ENCODE measurements at places on chromosomes 3 and 15. TPM values are rescaled to one million over a fixed set of nuclear protein-coding genes. Genes with fewer than 3 reads are reported as not detected.

CNTN4 gene
- polyA plus RNA-seq, result 17.4 TPM

OSBPL10 gene
- polyA plus RNA-seq, result 18.2 TPM

ZBBX gene
- 0.16 TPM for polyA plus RNA-seq

POC1A gene
- 3.7 TPM for polyA plus RNA-seq

ARGFX gene
- not detected for polyA plus RNA-seq

PLIN1 gene
- 2.6 TPM for polyA plus RNA-seq

UBAP1L gene
- polyA plus RNA-seq, result 2.5 TPM

KLHL24 gene
- polyA plus RNA-seq, result 29.6 TPM

PAQR9 gene
- polyA plus RNA-seq, result 3.8 TPM

LRRC31 gene
- 1.4 TPM for polyA plus RNA-seq

AMOTL2 gene
- 63.9 TPM for polyA plus RNA-seq

GOLGA6L10 gene
- polyA plus RNA-seq, result 0.65 TPM

ATP2B2 gene
- 0.75 TPM for polyA plus RNA-seq

RASGRF1 gene
- polyA plus RNA-seq, result 0.18 TPM

Data from hepatocyte (in vitro differentiated cells).